ENCODE measurements at places on chromosomes 16 and 17. TPM values are rescaled to one million over a fixed set of nuclear protein-coding genes. Genes with fewer than 3 reads are reported as not detected.

Gene RPA1
- 16.4 TPM for total RNA-seq

Gene ZNF385C
- total RNA-seq, result not detected

Gene P2RX1
- not detected for total RNA-seq

Gene CRK
- 117 TPM for total RNA-seq

- no peaks in the 10 kb centered on the region for H3K27me3 ChIP-seq
- DNase-seq, result no peak
- no peak overlapping the region for H3K4me3 ChIP-seq
- peaks cover 16% of the 10 kb centered on the region for H3K4me1 ChIP-seq
- no peak overlapping the region for H3K27ac ChIP-seq
Measured at GRCh38 chr17:83123896-83124801, 44.7 kb downstream of the METRNL start.

GRCh38 chr17:32783602-32784001, 93.3 kb downstream of the MYO1D start:
- H3K4me3 ChIP-seq, result no peak overlapping the region
- no peaks in the 10 kb centered on the region for H3K36me3 ChIP-seq
- H3K4me1 ChIP-seq, result no peaks in the 10 kb centered on the region
- H3K27me3 ChIP-seq, result no peaks in the 10 kb centered on the region

DNA sequence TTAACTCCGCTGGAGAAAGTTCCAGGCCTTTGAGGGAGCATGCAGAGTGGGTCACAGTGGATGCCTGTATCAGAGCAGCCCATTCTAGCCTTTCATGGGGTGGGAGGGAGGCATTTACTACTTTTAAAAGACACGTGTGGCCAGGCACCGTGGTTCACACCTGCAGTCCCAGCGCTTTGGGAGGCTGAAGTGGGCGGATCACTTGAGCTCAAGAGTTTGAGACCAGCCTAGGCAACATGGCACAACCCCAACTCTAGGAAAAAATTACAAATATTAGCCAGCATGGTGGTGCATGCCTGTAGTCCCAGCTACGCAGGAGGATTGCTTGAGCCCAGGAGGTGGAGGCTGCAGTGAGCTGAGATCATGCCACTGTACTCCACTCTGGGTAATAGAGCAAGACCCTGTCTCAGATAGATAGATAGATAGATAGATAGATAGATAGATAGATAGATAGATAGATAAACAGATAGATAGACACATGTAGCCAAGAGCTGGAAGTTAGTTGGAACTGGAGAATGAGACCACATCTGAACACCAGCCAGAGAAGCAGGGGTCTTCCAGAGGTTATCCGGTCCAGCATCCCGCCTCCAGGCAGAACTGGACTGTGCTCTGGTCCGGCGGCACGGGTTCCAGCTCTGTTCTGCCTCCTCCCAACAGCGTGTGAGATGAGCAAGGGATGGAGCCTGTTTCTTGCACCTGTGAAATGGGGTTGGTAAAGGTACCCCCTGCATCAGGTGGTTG, 3.6 kb downstream of the ADCY7 start:
- no peaks in the 10 kb centered on the region for H3K27me3 ChIP-seq
- no peak overlapping the region for H3K4me3 ChIP-seq
- no peak for DNase-seq
- H3K4me1 ChIP-seq, result peaks cover 22% of the 10 kb centered on the region
- H3K27ac ChIP-seq, result no peak overlapping the region

- DNase-seq, result no peak
- H3K27me3 ChIP-seq, result no peaks in the 10 kb centered on the region
- no peaks in the 10 kb centered on the region for H3K4me1 ChIP-seq
- H3K4me3 ChIP-seq, result no peak overlapping the region
- no peak overlapping the region for H3K27ac ChIP-seq
- no peaks in the 10 kb centered on the region for H3K36me3 ChIP-seq
Measured at GRCh38 chr17:83135692-83136091, 56.3 kb downstream of the METRNL start.

- DNase-seq, result peak; percentile 99
- peaks cover 9% of the 10 kb centered on the region for H3K4me1 ChIP-seq
- H3K27me3 ChIP-seq, result no peaks in the 10 kb centered on the region
Measured at GRCh38 chr16:3400779-3401688, at the start of the genes ZNF174 and ZSCAN32. TSS of gene ZNF174 (plus strand) at chr16:3401215. CDS start at chr16:3402005, 790 bp downstream. TSS of gene ZSCAN32 (minus strand) at chr16:3401004. CDS start at chr16:3397557, 3,447 bp downstream.

DNA sequence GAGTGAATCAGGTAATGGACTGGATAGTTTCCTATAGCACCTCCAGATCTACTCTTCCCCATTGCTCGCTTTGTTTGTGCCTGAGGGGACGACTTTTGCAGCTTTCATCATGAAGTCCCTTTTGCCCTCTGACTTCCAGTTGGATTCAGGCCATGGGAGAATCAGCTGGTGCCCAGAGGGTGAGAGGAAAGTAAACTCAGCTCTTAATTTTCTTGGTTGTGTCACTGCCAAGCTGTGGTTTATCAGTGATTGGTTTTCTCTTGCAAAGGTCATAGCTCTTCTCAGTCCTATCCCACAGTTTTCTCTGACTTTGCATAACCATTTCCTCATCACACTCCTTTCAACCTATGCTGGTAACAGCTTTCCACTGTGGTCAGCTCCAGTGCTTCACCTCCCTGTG, 200.1 kb downstream of the KCNJ2 start:
- H3K27ac ChIP-seq, result no peak overlapping the region
- no peaks in the 10 kb centered on the region for H3K36me3 ChIP-seq
- H3K27me3 ChIP-seq, result no peaks in the 10 kb centered on the region
- no peak for DNase-seq
- H3K4me1 ChIP-seq, result peaks cover 10% of the 10 kb centered on the region
